ENCODE measurements at places on chromosomes 2 and 18.
A peak's percentile ranks its signal among the peaks of the same experiment; 100 is the strongest.

DNA sequence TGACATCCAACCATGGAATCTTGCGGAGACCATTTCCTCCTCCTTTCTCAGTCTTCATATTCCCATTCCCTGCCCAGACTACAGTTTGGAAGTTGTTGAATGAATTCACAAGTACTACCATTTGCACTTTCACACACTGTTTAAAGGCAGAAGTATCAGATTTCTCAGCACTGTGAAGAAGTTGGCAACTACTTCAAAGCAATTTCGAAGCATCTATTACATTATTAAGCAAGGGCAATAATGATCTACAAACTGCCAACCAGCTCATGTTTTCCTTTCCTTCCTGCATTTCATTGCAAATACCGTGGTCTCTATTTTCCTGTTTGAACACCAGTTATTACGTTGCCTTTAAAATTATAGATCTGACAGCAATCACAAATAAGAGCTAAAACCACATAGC, 105.5 kb downstream of the IRS1 start:
- no peak for DNase-seq

DNA sequence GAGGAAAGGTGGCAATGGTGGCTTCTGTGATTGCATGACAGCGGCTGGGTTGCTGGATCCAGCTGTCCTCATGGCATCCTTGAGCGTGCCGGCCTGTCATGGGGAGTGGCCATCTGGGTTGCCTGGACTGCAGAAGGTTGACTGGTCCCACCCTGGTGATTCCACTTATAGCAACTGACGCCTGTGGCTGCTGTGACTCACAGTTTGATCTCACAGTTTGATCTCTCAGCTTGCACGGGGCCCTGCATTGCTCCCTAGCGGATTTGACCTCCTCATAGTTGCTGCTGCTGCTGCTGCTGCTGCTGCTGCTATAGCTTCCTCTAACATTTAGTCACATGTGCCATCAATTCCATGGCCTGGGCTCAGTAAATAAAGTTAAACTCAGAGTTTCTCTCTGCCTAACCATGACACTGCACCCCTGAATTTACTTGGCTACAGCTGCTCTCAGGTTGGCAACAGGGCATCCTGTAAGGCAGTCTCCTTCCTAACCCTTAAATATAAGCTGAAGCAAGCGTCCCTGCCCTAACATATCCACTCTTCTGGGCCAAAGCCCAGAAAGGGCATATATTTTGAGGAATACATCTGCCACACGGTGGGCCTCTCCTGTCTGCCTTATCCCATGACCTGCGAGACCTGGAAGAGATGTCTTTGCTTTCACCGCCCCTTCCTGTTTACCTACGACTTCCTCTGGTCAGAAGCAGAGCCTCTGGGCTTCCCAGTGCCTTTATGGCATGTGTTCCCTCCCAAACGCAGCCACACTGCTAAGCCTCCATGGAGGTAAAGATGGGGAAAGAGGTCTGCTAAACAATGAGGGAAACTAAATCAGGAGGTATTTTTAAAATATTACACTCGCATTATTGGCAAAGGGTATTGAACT, 37.8 kb upstream of the CCDC150 start:
- no peak for DNase-seq

DNA sequence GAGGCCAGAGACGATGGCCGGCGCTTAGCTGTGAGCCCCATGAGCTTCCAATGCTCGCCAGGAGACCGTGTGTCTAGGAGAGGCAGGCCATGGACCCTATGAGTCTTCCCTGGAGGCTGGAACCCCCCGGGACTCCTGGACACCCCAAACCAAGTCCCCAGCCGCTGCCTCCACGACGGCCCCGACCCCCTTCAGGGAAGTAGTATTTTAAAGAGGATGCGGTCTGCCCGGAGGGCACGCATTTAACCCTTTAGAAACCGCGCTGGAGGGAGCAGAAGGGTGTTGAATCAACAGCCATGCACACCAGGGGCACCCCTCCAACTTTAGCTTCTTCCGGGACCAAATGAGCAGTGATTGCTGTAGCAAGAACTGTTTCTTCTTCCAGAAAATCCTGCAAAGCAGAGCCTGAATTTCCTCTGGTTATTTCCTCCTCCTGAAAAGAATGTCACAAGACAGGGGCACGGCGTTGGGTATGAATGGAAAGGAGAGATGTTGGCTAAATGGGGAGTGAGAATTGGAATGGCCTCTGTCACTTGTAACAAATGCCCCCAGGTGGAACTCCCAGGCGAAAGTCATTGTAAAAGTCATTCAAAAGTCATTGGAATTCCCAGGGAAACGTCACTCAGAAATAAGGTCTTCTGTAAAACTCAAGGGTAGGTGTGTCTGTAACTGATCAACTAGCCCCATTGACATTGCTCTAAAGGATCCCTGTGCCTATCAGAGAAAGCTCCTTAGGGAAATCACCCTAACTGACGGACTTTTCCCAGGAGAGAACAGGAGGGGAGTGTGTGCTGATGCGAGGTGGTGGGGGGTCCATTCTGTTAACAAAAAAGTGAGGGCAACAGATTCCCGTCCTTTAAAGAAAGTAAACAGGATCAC, 5.8 kb upstream of the GBX2 start:
- no peak for DNase-seq

GRCh38 chr2:127142663-127143630, 36.0 kb upstream of the BIN1 start:
- no peak for DNase-seq

- no peak for DNase-seq
These were observed 3.0 kb downstream of the PREB start for GRCh38 chr2:27131429-27131828.

DNA sequence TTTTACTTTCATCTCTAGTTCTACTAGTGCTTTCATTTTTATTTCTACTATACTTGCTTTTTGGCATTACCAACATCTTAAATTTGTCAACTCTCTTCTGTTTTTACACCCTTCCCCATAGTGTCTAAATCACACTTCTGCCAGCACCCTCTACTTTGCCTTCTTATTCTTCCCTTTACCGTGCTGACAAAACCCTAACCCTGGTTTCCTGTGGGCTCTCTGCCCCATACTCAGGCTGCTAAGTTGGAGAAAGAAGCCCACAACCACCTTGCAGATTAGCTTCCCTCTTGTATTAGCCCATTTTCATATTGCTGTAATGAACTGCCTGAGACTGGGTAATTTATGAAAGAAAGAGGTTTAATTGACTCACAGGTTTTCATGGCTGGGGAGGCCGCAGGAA, 24.8 kb downstream of the GIGYF2 start:
- no peak for DNase-seq

- no peak for DNase-seq
These were observed 69.3 kb upstream of the HPCAL1 start for GRCh38 chr2:10233131-10234012.

DNA sequence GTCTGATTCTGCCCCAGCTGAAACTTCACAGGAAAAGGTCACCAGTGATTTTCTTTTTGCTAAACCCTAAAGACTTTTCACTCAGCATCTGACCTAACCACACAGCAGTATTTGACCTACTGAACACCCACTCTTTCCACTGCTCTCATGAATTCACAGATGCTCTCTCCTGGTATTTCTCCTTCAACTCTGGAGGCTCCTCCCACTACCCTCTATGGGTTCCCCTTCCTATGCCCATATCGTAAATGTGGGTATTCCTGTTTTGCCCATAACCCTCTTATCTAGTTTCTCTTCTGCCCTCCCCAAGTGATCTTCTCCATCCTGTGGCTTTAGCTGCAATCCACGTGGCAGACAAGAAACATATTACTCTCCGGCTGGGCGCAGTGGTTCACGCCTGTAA, 7.6 kb downstream of the PLEKHM3 start:
- DNase-seq: no peak

DNA sequence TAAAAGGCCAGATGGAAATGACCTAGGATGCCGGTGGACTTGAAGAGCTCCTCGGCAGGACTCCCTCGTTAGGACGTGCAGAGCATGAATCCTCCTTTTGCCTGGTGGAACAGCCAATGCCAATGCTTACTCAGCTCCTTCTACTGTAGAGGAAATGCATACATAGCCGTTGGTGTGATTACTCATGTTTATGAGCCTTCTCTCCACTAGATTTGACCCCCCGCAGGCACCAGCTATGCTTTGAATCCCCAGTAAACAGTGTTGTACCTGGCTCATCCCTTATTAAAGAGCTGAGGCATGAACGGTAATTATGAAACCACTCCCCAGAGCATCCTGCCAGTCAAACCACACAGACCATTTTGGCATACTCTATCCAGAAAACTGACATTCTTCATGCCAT, 172.8 kb downstream of the ANTXR1 start:
- DNase-seq: no peak

DNA sequence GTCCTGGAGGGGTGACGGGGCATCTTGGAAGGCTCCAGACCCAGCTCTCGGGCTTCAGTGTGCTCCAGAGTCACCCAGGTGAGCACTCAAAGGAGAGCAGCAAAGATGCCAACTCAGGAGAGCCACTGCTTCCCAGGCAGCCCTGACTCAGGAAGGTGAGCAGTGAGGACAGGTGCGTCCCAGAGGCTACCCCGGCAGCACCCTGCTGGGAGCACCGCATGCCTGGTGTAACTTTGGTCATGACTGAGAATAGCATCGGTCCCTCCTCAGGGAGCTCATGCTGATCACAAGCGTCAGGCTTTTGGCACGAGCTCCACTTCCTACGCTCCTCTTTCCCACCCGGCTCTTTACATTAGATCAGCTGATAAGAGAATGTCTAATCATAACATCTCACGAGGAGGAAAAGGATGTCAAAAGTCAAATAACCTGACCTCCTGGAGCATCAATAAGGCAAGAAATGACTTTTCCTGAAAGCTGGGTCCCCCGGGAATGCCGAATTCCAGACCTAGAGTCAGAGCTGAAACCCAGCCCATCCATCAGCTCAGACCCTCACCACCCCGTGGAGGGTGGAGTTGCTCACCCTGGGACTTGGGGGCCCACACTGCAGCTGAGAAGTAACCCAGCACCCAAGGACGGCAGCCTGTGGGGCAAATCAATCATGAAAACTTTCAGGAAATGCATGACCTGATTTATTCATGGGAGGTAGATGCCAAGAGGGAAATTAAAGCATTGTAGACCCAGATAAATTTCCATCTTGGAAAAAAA, 248.8 kb downstream of the ACKR3 start:
- DNase-seq: no peak

DNA sequence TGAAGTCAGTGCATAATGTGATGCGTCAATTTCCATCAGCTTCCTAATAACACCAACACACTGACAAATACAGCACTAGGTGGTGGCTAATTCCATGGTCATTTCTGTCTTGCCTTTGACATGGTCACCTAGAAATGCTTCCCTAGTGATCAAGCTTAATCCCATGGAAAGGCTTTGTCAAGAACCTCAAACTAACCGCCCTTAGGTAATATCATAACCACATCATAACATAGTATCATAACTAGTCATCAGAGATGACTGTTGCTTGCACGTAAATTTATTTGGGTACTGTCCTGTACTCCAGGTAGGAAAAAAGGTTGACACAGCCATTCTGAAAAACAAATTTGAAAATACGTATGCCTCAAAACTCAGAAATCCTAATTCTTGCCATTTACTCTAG, 471.8 kb downstream of the IRS1 start:
- DNase-seq: no peak

DNA sequence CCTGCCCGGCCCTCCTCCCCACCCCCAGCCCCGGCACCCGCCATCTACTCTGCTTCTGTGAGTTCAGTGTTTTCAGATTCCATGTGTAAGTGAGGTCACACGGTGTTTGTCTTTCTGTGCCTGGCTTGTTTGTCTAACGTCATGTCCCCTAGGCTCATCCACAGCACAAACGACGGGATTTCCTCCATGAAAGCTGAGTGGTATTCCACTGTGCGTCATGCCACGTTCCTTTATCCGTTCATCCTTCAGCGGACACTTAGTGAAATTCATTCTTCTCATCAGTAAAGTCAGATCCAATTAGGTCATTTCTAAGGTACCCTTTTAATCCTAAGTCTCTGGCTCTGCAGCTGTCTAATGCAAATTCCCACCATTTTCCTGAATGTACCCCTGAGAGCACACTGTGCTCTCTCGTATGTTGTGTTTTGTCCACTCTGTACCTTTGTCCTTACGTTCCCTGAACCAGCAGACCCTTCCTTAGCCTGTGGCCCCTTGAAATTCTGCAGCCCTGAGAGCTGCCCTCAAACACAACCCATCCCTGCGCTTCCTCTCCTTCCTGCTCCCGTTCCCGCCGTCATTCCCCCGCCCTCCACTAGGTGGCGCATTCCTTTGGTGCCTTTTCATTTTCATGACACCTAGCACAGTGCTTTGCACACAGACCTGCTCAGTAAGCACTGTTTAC, 44.1 kb downstream of the TRAPPC12 start:
- DNase-seq: peak; percentile 53

- DNase-seq: no peak
These were observed 199.2 kb upstream of the TNP1 start for GRCh38 chr2:217058791-217059755.

DNA sequence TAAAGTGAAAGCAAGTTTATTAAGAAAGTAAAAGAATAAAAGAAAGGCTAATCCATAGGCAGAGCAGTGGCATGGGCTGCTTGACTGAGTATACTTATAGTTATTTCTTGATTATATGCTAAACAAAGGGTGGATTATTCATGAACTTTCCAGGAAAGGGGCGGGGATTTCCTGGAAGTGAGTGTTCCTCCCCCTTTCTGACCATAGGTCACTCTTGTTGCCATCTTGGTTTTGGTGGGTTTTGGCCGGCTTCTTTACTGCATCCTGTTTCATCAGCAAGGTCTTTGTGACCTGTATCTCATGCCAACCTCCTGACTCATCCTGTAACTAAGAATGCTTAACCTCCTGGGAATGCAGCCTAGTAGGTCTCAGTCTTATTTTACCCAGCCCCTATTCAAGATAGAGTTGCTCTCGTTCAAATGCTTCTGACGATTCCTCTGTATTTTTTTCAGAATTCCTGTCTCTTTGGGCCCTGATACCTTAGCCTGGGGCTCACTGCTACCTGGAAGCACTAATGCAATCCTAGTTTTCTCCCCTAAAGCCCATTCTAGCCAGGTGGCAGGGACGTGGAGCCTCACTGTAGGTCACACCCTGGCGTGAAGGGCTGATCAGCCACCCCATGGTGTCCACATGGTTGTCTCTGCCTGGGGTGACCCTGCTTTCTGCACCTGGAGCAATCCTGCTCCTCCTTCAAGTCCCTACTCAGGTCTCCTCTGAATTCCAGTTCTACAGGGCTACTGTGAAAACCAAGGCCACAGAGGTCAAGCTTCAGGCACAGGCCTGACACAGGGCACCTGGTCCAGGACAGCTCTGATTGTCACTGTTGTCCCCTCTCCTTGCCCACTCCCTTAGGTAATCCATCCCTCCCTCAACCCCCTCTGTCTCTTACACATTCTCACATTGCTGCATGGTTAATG, 6.0 kb upstream of the SLC35F6 start:
- DNase-seq: no peak

DNA sequence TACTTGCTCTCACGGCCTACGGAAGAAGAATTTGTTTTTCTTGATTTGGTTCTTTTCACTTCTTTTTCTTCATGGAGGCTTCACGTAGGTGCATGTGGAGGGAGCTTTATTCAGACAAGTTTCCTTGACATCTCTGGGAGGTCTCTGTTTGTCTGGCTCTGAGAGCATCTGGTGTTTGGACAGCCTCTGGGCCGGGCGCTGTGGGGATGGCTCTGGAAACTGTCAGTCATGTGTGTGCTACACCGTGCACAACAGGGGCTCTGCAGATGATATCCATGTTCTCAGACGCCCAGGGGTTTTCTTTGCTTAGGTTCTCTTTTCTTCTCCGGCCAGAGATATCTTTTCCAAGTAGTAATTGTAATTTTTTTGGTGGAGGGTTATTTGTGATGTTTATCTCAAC, 130.7 kb downstream of the SH3RF3 start:
- no peak for DNase-seq

GRCh38 chr2:20622731-20623130, 28.2 kb downstream of the HS1BP3 start:
- DNase-seq: no peak
